ENCODE measurements at places on chromosomes 6 and 20.
A peak's percentile ranks its signal among the peaks of the same experiment; 100 is the strongest.

GRCh38 chr6:53058388-53059195 is 6.6 kb upstream of the FBXO9 start:
- no peak for DNase-seq

- DNase-seq: peak; percentile 20
Measured at GRCh38 chr6:40845553-40845952, 193.5 kb downstream of the UNC5CL start.

GRCh38 chr6:140036196-140036595 is 661.7 kb upstream of the CITED2 start:
- no peak for DNase-seq

GRCh38 chr6:53811082-53811481 is 16.3 kb downstream of the LRRC1 start:
- DNase-seq: no peak

Data from Panc1 (cell line).